Adrenal gland (tissue), 19 donors: ENCODE measurements at places on chromosomes 13 and 19. TPM values are rescaled to one million over a fixed set of nuclear protein-coding genes. Genes with fewer than 3 reads are reported as not detected.

DNA sequence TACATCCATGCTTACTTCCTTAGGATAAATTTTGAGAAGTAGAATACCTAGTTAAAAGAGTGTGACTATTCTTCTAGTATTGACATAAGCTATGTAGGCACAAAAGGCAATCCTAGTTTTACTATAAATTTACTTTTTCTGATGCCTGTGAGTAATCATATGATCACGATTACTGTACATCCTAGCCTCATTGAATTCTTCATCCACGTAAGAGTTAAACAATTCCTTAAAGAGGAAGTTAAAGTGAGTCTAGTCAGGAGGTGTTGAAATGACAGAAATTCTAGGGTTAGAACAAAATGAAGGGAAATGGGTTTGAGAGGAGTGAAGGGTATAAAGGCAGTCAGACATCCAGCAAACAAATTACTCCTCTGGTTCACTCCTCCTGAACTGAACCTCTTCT, at the start of gene ACOD1:
Gene ACOD1 (plus strand): TSS at position 363 of the 400 bp plus-strand sequence. CDS start 48 bp downstream, outside the sequence.
- no peaks in the 10 kb centered on the region for H3K36me3 ChIP-seq
- H3K4me1 ChIP-seq = peaks cover 9% of the 10 kb centered on the region
- no peaks in the 10 kb centered on the region for H3K27me3 ChIP-seq
- no peak for DNase-seq
- H3K27ac ChIP-seq = no peak within 1 kb of the TSS

DNA sequence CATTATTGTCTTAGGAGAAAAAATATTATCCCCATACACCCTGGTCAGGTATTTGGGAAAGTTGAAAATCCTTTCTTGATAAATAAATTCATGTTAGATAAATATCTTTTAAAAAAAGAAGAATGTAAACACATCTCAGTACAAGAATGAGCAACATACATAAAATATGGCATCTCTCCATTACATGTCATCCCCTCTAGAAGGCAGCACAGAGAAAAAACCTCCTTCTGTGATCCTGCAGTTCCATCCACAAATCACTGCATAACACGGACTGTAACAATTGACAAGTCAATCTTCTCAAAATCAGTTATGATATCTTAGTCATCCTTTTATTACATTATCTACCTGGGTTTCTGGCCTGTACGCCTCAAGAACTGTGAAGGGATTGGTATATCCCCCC, 683.9 kb upstream of the KLHL1 start:
- H3K4me1 ChIP-seq = no peaks in the 10 kb centered on the region
- H3K27ac ChIP-seq = no peak overlapping the region
- no peak for DNase-seq

- H3K27me3 ChIP-seq = peaks cover 4% of the 10 kb centered on the region
- no peak for DNase-seq
- no peaks in the 10 kb centered on the region for H3K4me1 ChIP-seq
- H3K27ac ChIP-seq = no peak overlapping the region
Observed at GRCh38 chr19:28489126-28489660, 723.8 kb downstream of the UQCRFS1 start.

- H3K4me1 ChIP-seq = no peaks in the 10 kb centered on the region
- no peak for DNase-seq
- H3K27me3 ChIP-seq = peaks cover 9% of the 10 kb centered on the region
- H3K27ac ChIP-seq = no peak overlapping the region
- no peaks in the 10 kb centered on the region for H3K36me3 ChIP-seq
- H3K4me3 ChIP-seq = no peak overlapping the region
Observed at GRCh38 chr13:112347986-112348385, 28.2 kb upstream of the SPACA7 start.

DNA sequence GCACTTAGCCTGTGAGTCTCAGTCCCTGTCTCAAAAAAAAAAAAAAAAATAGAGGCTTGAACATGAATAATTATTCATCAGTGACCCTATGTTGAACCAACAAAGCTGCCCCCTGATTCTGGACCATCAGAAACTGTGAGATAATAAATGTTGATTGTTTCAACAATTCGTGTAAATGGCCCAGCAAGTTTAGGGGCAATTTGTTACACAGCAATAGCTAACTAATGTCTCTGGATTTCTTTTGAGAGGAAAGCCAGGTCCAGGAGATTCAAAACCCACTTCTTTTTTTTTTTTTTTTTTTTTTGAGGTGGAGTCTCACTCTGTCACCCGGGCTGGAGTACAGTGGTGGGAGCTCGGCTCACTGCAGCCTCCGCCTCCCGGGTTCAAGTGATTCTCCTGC, 12.5 kb upstream of the TLE6 start:
- H3K27ac ChIP-seq = no peak overlapping the region
- no peaks in the 10 kb centered on the region for H3K27me3 ChIP-seq
- DNase-seq = no peak
- H3K4me1 ChIP-seq = peaks cover 4% of the 10 kb centered on the region

- no peak for DNase-seq
- no peaks in the 10 kb centered on the region for H3K4me1 ChIP-seq
- H3K36me3 ChIP-seq = no peaks in the 10 kb centered on the region
- H3K27me3 ChIP-seq = no peaks in the 10 kb centered on the region
- no peak overlapping the region for H3K4me3 ChIP-seq
- H3K27ac ChIP-seq = no peak overlapping the region
Observed at GRCh38 chr13:66264971-66265370, 965.2 kb downstream of the PCDH9 start.

GRCh38 chr19:42323473-42323851, 2.0 kb upstream of the MEGF8 start:
- no peak overlapping the region for H3K27ac ChIP-seq
- peaks cover 16% of the 10 kb centered on the region for H3K27me3 ChIP-seq
- H3K36me3 ChIP-seq = no peaks in the 10 kb centered on the region

DNA sequence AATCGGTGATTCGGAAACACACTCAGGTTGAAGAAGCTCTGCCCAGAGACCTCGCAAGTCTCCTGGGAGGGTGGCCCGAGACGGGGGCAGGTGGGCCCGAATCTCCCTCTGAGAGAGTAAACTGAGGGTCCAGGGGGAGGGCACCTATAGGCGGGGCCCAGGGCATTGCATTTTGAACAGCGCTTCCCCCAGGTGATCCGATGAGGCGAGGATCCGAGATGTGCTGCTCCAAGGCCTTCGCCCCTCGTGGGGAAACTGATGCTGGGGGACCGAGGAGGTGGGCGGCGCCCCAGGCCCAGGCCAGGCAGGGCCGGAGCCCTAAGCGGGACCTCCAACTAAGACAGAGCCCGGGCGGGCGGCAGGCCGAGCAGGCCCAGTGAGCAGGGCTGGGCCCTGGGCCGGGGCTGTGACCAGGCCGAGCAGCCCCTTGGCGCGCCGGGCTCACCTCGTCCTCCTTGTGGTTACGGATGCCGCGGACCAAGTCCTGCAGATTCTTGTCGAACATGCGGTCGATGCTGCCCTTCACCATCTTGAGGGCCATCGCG, 500 bp downstream of the AP3D1 start:
- peaks cover 17% of the 10 kb centered on the region for H3K4me1 ChIP-seq
- peak overlapping the region; percentile 96 for H3K4me3 ChIP-seq

DNA sequence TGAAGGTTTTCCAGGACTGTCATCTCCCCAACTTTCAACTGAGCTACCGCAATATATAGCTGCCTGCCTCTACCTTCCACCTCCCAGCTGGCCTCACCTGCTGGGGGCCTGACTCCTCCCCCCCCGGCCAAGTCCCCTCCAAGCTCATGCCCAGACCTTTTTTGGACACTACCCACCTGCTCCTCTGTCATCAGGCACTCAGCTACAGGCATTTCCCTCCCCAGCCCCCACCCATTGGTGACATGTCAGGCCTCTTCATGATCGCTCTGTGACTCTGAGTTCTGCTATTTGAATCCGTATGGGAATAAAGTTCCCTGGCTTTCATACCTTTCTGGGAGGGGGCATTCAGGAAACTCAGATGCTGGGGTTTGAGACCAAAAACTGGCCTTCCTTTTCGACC, 1.8 kb downstream of the PRKACA start:
- H3K4me3 ChIP-seq = no peak overlapping the region
- no peaks in the 10 kb centered on the region for H3K36me3 ChIP-seq
- H3K27ac ChIP-seq = peak overlapping the region; percentile 90
- peak; percentile 45 for DNase-seq
- peaks cover 59% of the 10 kb centered on the region for H3K4me1 ChIP-seq
- H3K27me3 ChIP-seq = no peaks in the 10 kb centered on the region

DNA sequence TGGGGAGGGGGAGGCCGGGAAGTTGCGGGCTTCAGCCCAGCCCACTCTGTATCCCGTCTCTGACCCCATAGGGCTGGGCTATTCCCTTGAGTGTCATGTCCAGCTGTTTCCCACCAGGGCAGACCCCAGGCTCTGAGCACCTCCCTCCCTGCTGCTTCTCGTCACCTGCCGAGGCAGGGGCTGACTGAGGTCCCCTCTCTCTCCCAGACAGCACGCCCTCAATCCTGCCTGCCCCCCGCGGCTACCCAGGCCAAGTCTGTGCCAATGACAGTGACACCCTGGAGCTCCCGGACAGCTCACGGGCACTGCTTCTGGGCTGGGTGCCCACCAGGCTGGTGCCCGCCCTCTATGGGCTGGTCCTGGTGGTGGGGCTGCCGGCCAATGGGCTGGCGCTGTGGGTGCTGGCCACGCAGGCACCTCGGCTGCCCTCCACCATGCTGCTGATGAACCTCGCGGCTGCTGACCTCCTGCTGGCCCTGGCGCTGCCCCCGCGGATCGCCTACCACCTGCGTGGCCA, 625 bp downstream of the F2RL3 start:
- peak; percentile 70 for DNase-seq
- H3K27ac ChIP-seq = no peak overlapping the region
- no peaks in the 10 kb centered on the region for H3K27me3 ChIP-seq
- H3K36me3 ChIP-seq = no peaks in the 10 kb centered on the region
- no peak overlapping the region for H3K4me3 ChIP-seq
- no peaks in the 10 kb centered on the region for H3K4me1 ChIP-seq

DNA sequence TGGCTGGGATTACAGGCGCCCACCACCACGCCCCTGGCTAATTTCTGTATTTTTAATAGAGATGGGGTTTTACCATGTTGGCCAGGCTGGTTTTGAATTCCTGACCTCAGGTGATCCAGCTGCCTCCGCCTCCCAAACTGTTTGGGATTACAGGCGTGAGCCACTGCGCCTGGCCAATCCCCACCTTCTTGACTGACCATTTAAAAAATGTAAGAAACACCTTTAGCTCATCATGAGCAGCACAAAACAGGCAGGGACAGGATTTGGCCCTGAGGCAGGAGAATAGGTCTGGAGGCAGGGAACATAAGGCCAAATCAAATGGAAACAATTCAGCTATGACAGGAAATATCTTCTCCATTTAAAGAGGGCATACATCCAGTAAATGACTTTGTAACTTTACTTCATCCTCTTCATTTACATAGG, 1.4 kb upstream of the MPV17L2 start:
- no peaks in the 10 kb centered on the region for H3K27me3 ChIP-seq
- H3K36me3 ChIP-seq = peaks cover 8% of the 10 kb centered on the region
- H3K27ac ChIP-seq = peak overlapping the region; percentile 99
- H3K4me1 ChIP-seq = peaks cover 15% of the 10 kb centered on the region
- H3K4me3 ChIP-seq = no peak overlapping the region

DNA sequence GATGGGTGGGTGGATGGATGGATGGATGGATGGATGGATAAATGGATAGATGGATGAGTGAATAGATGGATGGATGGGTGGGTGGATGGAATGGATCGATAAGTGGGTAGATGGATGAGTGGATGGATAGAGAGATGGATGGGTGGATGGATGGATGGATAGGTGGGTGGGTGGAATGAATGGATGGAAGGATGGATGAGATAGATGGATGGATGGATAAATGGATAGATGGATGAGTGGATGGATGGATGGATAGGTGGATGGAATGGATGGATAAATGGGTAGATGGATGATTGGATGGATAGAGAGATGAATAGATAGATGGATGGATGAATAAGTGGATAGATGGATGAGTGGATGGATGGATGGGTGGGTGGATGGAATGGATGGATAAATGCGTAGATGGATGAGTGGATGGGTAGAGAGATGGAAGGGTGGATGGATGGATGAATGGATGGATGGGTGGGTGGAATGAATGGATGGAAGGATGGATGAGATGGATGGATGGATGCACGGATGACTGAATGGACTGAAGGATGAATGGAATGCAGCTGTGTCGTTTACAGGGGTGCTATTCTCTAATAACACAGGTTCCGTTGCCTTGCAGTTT, 21.8 kb downstream of the PRR22 start:
- H3K4me1 ChIP-seq = no peaks in the 10 kb centered on the region
- no peak for DNase-seq
- H3K4me3 ChIP-seq = no peak overlapping the region
- no peaks in the 10 kb centered on the region for H3K36me3 ChIP-seq
- no peaks in the 10 kb centered on the region for H3K27me3 ChIP-seq

- H3K27ac ChIP-seq = no peak overlapping the region
- H3K4me3 ChIP-seq = no peak overlapping the region
- H3K36me3 ChIP-seq = no peaks in the 10 kb centered on the region
- H3K4me1 ChIP-seq = no peaks in the 10 kb centered on the region
Observed at GRCh38 chr19:38197937-38198704, 25.9 kb downstream of the DPF1 start.

DNA sequence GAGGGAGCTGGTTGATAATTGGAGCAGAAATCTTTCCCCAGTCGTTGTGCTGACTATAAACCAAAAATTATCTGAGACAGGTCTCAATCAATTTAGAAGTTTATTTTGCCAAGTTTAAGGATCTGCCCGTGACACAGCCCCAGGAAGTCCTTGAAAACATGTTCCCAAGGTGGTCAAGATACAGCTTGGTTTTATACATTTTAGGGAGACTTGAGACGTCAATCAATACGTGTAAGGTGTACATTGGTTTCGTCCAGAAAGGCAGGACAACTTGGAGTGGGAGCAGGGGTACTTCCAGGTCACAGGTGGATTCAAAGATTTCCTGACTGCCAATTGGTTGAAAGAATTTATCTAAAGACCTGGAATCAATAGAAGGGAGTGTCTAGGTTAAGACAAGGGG, 17.6 kb downstream of the CFAP97D2 start:
- H3K27me3 ChIP-seq = peaks cover 12% of the 10 kb centered on the region
- H3K4me3 ChIP-seq = no peak overlapping the region
- DNase-seq = no peak
- no peaks in the 10 kb centered on the region for H3K36me3 ChIP-seq
- no peaks in the 10 kb centered on the region for H3K4me1 ChIP-seq

DNA sequence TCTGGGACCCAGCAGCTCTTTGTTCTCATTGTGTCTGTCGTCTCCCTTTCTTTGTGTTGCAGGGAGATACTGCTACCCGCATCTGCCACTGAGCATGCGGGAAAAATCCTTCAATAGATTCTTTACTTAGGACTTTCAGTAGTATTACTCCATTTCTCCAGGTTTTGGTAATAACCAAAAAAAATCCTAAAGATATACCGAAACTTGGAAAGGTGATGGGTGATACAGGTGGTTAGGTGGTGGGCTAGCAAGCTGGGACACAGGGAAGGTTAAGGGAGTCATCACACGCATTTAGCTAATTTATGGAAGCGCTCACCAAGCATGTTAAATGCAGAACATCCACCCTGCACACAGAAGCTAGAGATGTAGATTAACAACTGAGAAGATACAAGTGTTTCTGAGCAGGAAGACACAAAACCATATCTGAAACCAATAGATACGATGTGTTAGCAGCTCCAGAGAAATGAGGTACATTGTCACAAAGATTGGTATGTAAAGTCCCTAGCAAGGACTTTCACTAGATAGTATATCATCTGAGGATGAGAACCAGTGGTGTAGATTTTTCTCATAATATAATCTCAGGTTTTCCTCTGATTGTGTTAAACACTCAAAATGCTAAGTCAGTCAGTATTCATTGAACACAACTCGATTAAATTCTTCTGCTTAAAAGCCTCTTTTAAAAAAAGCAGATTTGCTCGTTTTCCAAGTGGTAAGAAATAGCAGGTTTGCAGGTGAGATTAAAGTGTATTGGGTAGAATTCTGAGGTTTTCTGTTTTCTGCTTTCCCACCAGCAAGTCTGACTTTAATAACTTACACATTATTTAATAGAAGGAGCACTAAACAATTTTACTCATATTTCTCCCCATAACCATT, 1.2 kb upstream of the SLAIN1 start:
- H3K4me1 ChIP-seq = peaks cover 26% of the 10 kb centered on the region
- no peaks in the 10 kb centered on the region for H3K27me3 ChIP-seq

ACP5 gene
- total RNA-seq = 9.8 TPM

ZNF283 gene
- total RNA-seq = 2.8 TPM

RETN gene
- total RNA-seq = not detected

FGF21 gene
- not detected for total RNA-seq

ZNF491 gene
- 4.2 TPM for total RNA-seq

KRTDAP gene
- total RNA-seq = not detected
